Left ventricle myocardium superior (tissue), 1 donor: ENCODE measurements at places on chromosomes 11 and 22. TPM values are rescaled to one million over a fixed set of nuclear protein-coding genes. Genes with fewer than 3 reads are reported as not detected.

Gene GLYATL2
- 0.50 TPM for total RNA-seq

Gene ELF5
- total RNA-seq = not detected

Gene SMIM38
- not detected for total RNA-seq

- no peak for DNase-seq
Measured at GRCh38 chr22:22674467-22674866, 30.1 kb downstream of the GGTLC2 start.

Gene PHOX2A
- not detected for total RNA-seq

- DNase-seq = no peak
Measured at GRCh38 chr11:131533149-131533548, 162.7 kb downstream of the NTM start.

GRCh38 chr22:27905653-27906052, 13.4 kb downstream of the PITPNB start:
- DNase-seq = no peak

DNA sequence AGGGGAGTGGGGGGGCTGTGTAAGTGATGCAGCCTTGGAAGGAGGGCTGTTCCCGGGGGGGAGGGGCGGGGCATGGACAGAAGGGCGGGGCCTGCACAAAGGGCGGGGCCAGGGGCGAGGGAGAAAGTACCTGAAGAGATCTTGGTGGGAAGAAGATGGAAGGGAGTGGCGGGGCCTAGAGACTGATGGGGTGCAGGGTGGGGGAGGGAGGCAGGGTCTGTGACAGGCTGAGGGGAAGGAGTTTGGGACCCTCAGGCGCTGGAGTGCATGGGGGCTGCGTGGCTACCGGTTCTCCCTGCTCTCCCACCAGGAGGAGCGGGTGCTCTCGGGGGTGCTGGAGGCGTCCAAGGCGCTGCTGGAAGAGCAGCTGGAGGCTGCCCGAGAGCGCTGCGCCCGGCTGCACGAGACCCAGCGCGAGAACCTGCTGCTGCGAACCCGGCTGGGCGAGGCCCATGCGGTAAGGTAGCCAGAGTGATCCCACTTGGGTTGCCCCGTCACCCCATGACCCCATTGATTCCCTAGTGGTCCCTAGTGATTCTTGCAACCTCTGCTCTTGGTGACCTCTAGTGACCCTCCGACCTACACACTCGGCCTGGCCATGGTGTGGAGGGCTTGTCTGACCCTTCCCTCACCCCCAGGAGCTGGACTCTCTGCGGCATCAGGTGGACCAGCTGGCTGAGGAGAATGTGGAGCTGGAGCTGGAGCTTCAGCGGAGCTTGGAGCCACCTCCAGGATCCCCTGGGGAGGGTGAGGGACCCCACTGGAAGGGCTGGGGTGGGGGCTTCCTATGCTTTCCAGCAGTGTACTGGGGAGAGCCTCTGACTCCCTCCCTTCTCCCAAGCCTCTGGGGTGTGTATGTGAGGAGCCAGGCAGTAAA, 3.1 kb downstream of the CCDC88B start:
- no peak for DNase-seq

DNA sequence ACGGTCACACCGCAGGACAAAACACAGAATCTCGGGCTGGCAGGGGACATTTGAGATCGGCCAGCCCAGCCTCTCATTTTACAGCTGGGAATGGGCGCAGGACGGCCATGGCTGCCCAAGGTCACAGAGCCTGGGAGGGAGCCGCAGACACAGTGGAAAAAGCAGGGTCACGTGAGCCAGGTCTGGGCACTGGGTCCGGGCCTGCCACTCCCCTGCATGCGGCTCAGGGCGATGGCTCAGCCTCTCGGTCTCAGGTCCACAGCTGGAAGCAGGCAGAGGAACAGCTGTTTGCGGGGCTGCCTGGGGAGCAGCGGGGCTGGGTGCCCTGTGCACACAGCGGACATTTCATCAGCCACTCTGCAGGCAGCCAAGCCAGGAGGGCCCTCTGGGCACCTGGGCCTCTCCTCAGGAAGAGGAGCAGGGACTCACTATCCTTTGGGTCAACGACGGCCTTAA, 10.4 kb upstream of the PPARA start:
- peak; percentile 68 for DNase-seq

DNA sequence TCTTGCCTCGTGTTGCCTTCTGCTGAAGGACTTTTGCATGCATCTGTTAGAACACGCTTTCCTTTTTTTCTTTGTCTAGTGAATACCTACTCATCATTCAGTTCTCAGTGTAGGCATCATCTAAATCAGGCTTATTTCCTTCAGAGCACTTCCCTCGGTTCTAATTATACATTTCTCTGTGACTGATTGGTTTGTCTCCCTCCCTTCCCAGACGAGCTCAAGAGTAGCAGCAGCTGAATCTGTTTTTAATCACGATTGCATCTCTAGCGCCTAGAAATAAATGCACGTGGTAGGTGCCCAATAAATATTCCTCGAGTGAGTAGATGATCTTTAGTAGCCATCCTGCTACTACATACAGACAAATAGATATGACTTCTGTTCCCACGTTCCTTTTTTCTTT, 6.3 kb downstream of the CEP164 start:
- no peak for DNase-seq
